ENCODE measurements at places on chromosomes 1 and 21. TPM values are rescaled to one million over a fixed set of nuclear protein-coding genes. Genes with fewer than 3 reads are reported as not detected.

Gene SCAF4
- 5.0 TPM for total RNA-seq

Gene KTI12
- total RNA-seq, result 5.6 TPM

Gene C4BPA
- total RNA-seq, result not detected

Gene SMIM1
- total RNA-seq, result 1.2 TPM

Gene MRAP
- not detected for total RNA-seq

Gene FMN2
- not detected for total RNA-seq

Gene OR2T1
- total RNA-seq, result not detected

Gene RSPH1
- 0.38 TPM for total RNA-seq

Gene ANGPTL1
- total RNA-seq, result not detected

Gene CRNN
- total RNA-seq, result 6.6 TPM

Gene GSTM1
- 2.6 TPM for total RNA-seq

Gene PLEKHA6
- 2.1 TPM for total RNA-seq

Gene CYP4A22
- not detected for total RNA-seq

DNA sequence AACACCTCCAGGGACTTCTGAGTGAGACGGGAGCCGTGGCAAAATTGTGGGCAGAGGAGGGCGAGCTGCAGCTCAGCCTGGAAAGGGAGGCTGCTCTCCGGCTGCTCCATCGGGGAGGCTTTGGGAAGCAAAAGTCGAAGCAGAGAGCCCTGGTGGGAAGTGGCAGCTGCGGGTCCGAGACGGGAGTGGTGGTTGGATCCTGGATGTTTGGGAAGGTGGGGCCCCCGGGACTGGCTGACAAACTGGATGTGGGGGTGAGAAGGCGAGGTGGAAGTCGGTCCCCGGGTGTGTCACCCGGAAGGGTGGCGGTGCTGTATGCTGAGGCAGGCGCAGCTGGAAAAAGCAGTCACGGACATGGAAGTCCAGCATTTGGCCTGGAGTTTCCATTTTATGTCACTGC, 52.1 kb downstream of the KCNAB2 start:
- no peak for DNase-seq

DNA sequence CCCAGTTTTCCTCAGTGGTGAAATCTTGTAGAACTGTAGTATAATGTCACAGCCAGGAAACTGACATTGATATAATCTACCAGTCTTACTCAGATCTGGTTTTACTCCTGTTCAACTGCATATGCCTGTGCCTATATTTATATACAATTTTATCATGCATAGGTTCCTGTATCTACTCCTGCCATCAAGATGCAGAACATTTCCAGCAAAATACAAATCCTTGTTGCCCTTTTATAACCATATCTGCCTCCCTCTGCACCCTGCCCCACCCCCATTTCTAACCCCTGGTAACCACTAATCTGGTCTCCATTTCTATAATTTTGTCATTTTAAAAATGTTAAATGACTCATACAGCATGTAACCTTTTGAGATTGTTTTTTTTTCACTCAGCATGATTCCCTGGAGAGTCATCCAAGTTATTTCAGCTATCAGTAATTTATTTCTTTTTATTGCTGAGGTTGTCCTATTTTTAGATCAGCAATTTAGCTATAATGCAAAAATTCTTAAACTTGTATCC, 8.1 kb downstream of the UTP25 start:
- no peak for DNase-seq

GRCh38 chr1:45395582-45395981, 55.3 kb upstream of the MUTYH start:
- DNase-seq, result no peak

DNA sequence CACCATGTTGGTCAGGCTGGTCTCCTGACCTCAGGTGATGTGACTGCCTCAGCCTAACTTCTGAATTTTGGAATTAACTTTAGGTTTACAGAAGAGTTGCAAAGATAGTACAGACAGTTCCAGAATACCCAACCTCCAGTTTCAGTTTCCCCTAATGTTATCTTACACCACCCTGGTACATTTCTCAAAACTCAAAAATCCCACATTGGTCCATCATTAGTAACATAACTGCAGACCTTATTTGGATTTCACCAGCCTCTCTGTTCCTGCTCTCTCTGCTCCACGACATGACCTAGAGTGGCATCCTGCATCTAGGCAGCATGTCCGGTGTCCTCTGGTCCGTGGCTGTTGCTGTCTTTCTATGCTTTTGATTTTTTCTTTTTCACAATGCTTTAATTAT, 5.0 kb upstream of the ZC3H12A start:
- no peak for DNase-seq

- no peak for DNase-seq
These were observed 463 bp upstream of the PRRC2C start for GRCh38 chr1:171484760-171485374.

DNA sequence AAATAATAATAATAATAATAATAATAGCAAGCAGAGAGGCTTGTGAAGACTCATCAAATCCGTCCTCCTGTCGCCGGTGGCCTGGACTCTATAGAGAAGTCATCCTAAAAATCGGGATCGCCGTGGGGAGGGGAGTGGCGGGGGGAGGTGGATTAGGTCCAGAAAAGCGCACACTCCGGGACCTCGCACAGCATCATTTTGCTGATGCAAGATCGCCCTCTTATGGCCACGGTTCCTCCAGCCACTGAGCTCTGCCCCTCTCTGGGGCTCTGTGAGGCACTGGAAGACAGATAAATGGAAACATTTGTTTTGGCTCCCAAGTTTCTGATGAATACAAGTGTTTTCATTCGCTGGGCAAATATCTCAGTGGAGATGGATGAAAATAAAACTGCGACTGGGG, 612.0 kb downstream of the MATN1 start:
- peak; percentile 27 for DNase-seq

GRCh38 chr1:944341-945325, 14.4 kb downstream of the NOC2L start:
- no peak for DNase-seq

DNA sequence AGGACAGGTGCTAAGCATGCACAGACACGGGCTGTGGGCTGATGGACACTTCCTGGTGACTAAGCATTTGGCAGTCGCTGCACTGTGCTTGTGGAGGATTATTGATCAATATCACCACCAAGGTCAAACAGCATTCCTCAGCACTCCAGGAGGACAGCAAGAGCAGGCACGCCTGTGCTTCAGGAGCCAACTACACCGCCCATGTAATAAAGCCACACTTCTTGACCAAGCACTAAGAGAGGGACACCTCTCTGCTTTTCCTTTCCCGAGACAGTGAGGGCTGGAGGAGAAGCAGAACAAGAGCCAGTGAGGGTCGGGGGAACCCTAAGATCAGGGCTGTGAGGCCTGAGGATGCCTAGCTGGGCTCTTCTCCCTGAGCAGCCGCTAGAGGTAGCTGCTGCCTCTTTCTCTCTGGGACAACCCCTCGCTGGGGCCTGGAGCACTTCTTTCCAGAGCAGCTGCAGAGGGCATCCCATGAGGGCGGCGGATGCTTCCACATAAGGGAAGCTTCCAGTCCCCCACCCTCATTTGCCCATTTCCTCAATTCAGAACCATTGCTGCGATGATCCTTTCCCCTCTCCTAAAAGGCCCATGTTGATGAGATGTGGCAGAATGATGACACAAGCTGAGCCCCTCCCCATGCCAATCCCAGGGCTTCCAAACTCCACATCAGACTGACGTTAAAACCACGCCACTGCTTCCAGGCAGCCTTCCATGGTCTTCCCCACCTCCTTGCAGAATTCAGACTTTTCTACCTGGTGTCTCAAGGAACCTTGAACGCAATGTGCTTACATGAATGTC, 19.1 kb downstream of the RAB7B start:
- peak; percentile 96 for DNase-seq

- no peak for DNase-seq
These were observed 490.6 kb upstream of the VAMP3 start for GRCh38 chr1:7280347-7280960.

- DNase-seq, result peak; percentile 35
These were observed 10.3 kb upstream of the LUZP1 start for GRCh38 chr1:23178950-23179349.

DNA sequence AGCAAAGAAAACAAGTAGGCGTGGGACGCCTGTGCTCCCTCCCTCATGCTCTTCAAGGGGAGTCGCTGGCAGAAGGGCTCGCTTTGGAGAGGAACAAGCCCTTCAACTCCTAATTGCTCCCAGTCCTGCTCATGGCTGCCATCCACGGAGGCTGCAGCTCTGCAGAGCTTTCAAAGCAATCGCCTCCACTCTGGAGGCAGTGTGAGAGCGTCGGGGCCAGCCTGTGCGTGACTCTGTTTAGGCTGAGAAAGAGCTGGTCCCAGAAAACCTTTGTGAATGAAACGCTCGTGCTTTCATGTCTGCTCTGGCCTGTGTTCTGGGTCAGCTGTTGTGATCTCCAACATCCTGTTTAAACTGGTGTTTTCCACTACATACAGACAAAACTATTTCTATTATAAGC, 23.9 kb upstream of the RUNX1 start:
- DNase-seq, result no peak

GRCh38 chr1:66262208-66262963, 271.6 kb upstream of the SGIP1 start:
- peak; percentile 93 for DNase-seq

DNA sequence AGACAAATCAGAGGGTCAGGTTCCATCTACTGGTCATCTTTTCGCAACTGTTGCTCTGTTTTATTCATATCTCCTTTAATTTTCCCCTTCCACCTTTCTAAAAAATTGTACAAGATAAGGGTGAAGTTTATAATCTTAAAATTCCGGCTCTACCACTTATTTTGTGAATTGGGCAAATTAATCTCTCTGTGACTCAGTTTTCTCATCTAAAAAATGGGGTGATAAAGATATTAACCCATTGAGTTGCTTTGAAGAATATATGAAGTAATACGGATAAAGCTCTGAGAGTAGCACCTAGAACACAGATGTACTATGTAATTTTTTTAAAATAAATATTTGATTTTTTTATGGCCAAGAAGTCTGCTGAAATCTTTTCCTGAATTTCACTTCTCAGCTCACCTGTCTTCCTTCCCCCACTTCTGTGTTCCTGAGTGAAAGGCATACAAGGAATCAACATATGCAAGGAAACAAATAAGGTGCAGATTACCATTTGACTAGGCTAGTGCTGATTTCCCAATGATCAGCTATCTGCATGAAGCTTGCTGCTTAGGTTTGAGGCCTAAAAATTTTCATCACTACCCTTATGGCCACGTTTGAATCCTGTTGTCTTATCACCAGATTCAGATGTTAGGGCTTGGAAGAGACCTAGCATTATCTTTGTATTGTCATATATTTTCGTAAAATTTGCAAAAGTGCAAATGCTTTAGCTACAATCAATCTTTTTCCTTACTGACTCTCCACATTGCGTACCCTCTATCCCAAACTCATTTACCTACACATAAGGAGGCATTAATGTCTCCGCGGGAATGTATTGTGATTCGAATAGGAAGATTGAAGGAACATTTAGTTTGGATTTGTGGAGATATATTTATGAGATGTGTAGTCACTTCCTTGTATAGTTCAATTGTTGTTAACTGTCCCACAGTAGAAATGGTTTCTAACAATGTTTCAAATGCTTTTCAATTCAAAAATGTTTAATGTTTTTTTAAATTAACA, 718.3 kb upstream of the PTBP2 start:
- no peak for DNase-seq

DNA sequence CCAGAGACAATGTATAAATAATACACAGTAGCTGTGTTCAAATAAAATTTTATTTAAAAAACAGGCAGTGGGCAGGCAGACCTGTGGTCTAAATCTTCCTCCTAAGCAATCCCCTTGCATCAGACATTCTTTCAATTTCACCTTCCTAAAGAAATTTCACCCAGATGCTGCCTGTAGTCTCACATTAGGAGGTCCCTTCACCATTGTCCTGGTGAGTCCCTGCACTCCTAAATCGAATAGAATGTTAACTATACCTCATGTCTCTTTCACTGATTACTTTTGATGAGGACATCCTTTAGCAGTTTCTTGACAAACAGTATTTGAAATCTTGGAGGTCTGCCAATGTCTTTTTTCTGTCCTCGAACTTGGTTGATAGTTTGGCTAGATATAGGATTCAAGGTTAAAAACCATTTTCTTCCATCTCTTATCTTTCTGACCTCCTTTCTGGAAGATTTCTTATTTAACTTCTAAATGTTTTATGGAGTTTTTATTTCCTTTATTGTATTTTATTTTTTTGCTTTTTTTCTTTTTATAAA, 77.5 kb downstream of the LPGAT1 start:
- no peak for DNase-seq

DNA sequence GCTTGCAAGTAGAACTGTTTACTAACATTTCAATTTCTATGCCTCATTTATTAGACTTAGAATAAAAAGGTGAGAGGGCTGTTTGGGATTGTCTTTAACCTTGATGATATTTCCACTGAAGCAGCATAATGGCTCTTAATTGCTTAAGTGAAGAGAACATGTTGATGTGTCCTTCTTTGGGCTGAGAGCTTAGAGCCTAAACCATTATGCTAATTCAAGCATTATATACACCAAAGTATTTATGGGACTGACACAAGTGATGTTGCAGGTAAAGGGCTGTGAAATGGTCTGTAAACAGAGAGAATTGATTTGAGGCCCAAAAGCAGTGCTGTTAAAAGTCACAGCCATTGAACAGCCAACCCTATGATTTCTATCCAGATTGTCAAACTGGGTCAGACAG, 113.9 kb downstream of the ATG4C start:
- no peak for DNase-seq

GRCh38 chr1:215780139-215780538, 213.0 kb downstream of the KCTD3 start:
- no peak for DNase-seq

DNA sequence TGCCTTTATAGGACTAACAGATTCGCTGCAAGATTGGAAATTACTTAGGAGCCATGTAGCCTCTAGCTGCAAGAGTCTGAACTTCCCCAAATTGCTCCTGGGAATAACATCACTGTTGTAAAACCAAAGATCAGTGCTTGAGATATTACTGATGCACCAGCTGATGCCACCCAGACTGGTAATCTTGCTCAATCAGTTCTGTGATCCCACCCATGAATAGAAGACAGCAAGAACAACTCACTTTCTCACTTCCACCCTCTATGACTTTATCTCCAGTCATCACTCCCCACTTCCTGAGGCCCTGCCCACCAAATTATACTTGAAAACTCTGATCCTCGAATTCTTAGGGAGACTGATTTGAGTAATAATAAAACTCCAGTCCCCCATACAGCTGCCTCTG, 1011.1 kb downstream of the PLA2G4A start:
- DNase-seq, result peak; percentile 30

DNA sequence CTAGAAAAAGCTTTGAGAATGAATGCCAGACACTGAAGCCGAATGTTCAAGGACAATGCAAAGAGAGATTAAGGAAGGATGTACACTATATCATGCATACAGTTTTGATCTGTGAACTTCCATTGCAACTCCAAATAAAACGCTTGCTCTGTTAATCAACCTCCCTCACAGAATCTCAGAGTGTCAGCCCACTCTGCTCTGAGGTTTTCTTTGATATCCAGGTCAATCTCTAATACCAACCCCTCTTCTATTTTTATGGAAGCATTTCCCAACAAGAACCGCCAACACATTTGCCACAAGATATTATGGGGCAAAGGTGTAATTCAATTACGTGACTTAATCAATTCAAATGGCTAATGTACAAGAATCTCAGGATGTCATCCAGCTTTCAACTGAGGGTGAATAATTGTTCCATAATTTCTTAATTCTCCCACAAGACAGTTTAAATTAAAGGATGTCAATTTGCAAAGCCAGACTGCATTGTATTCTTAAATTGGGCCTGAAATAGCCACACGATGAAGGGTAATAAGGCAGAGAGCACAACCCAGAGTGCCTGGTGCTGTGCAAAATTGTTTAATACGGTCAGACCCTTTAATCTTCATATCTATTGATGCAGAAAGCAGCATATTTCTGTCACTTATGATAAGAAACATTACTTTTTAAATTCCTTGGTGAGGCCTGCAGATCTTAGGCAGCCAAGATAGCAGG, 459.2 kb upstream of the DAB1 start:
- no peak for DNase-seq
